NCI-H510A (cell line): ENCODE measurements at places on chromosomes 4 and X.

- DNase-seq = no peak
These were observed 34.3 kb downstream of the NYX start for GRCh38 chrX:41481264-41482109.

DNA sequence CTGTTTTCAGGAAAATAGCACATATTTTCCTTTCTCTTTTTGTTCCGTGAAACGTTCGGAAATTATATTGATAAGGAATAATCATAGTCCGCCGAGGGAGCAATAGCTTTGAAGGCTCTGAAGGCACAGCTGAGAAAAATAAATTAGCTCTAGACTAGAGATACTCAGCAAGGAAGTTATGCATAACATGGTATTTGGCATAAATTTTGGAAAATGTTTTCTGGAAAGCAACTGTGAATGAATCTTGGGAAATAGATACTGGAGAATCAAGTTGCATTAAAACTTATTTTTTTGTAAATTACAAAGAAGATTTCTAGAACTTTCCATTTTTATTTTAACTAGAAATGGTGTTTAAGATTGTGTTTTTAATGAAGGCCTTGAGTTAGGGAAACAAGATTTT lies 92.4 kb downstream of the HPRT1 start:
- DNase-seq = no peak

GRCh38 chr4:95105112-95105511 lies 347.4 kb downstream of the BMPR1B start:
- no peak for DNase-seq

- DNase-seq = no peak
These were observed 20.8 kb downstream of the HMX1 start for GRCh38 chr4:8850830-8851188.

DNA sequence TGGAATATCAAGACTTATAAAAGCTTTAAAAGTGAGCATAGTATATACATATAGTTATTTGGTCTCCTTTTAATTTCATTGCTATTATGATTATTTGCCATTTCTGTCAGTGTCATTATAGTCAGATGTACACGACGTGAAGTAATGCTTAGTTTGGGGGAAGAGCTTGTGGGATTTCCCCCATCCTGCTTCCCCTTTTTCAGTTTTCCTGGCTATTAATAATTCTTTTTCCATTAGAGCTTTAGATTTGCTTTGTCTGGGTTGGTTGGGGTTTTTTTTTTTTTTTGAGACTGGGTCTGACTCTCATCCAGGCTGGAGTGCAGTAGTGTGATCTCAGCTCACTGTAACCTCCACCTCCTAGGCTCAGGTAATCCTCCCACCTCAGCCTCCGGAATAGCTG lies 5.4 kb downstream of the ABCE1 start:
- no peak for DNase-seq

GRCh38 chrX:129553619-129554288 lies 13.7 kb downstream of the OCRL start:
- no peak for DNase-seq

- DNase-seq = no peak
These were observed 25.3 kb downstream of the ADD1 start for GRCh38 chr4:2868877-2869487.

GRCh38 chrX:99750721-99751120 lies 659.4 kb downstream of the PCDH19 start:
- DNase-seq = no peak

DNA sequence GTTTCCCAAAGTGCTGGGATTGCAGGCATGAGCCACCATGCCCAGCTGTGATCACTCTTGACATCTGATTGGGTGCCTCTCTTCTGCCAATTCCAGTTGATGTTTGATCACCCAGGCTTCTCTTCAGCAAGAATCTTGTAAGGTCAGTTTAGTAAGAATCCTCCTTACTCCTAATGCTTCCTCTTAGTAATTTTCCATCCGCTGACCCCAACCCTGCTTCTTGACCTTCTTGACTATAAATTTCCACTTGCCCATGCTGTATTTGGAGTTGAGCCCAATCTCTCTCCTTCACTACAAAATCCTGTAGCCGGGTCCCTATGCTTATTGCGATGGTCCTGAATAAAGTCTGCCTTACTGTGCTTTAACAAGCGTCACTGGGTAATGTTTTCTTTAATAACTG lies 75.4 kb downstream of the DDIT4L start:
- no peak for DNase-seq

DNA sequence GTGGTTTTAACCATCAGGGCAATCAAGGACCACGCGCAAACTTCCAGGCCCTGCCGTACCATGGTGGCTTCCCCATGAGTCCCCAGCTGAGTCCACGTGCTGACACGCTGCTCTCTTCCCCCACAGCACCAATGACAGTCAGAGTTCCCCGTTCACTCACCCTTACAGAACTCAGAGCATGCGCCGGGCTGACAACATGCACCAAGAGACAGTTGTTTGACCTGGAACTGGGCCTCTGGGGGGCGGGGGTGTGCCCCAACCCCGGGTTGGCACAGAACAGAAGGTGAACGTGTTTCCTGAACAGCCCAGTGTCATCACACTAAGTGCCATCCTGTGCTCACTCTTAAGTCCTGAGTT lies 29.4 kb downstream of the IRF2 start:
- no peak for DNase-seq

GRCh38 chr4:2141022-2141761 lies 82.1 kb downstream of the NAT8L start:
- no peak for DNase-seq

- no peak for DNase-seq
These were observed 22.6 kb downstream of the PLS3 start for GRCh38 chrX:115583496-115584004.

DNA sequence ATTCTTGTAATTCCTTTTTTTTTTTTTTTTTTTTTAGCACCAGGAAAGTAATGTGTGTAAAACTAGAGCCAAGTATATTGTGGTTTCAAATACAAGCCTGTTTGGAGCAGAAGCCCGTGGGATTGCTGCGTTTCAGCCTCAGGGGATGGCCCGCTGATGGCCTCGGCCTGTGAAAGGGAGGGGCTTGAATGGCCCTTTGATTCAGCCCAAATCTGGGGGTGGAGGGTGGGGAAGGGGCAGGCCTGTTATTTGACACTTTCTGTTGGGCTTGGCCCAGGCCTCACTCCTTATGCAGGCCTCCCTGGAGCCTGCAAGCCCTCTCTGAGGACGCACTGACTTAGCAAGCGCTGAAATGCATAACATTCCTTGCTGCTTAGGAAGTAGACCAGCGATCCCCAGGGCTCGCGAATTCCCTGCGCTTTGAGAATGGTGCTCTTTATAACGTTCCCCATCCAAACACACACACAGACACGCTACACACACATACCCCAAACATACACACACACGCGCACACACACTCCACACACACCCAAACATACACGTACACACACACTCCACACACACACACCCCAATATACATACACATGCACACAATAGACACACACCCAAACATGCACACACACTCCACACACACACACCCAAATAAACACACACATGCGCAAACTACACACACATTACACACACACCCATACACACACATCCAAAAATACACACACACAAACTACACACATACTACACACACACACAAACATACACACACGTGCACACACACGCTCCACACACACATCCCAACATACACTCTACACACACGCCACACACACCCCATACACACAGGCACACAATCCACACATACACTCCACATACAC lies 29.6 kb downstream of the TLR10 start:
- no peak for DNase-seq

- DNase-seq = no peak
These were observed 985.1 kb upstream of the SLIT2 start for GRCh38 chr4:19266566-19266965.

GRCh38 chr4:185831125-185831815 lies 19.3 kb upstream of the SORBS2 start:
- no peak for DNase-seq

GRCh38 chr4:138035781-138036258 lies 206.3 kb downstream of the SLC7A11 start:
- DNase-seq = no peak

- DNase-seq = no peak
These were observed 1907.6 kb upstream of the TENM3 start for GRCh38 chr4:180335566-180335965.

- DNase-seq = peak; percentile 6
These were observed 1.1 kb downstream of the FBXW7 start for GRCh38 chr4:152534541-152535359.

DNA sequence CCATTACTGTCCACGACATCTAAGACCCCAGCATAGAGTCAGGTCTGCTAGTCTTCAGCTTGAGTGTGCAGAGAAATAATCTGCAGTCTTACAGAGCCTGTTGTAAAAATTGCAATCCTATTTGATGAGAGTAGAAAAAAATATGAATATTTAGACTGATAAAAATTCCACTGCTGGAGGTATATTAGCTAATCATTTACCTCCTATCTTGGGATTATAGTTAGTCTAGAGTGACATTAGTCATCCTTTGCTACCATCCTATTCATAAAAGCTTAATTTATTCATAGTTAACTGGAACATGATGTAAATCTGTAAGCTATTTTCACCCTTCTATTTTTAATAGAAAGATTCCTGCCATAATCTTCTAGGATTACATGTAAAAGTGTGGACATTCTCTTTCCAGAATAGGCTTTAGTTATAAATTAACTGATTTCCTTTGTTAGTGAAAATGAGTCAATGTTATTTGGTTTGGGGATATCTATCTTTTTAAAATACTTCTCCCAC lies 26.7 kb downstream of the C4orf54 start:
- no peak for DNase-seq

GRCh38 chr4:110638089-110638746 lies 15.3 kb upstream of the PITX2 start:
- DNase-seq = no peak

DNA sequence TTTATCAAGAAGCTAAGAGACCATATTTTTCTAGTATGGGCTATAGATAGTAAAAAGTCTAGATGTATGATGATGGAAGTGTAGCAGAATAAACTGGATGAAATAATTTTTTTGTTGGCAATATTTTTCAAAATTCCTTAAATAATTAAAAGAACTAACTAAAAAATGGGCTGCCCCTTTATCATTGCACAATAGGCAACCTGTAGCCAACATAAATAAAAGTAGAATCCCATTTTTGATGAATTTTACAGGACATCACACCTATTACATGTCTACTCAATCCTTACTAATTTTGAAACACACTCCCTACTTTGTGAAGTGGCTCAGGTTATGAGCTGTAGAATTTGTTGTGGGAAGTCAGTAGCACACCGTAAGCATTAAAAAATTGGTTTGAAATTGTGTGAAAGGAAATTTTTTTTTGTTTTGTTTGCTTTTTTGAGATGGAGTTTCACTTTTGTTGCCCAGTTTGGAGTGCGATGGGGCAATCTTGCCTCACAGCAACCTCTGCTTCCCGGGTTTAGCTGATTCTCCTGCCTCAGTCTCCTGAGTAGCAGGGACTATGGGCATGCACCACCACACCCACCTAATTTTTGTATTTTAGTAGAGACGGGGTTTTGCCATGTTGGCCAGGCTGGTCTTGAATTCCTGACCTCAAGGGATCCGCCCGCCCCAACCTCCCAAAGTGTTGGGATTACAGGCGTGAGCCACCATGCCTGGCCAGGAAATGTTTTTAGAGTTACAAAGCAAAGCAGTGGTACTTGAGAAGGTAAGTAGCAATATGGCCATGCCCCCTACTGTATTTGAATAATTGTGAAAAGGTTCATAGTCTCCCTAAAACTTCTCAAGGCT lies 8.9 kb upstream of the RUFY3 start:
- no peak for DNase-seq

GRCh38 chrX:154815274-154815818 lies 10.1 kb upstream of the MPP1 start:
- no peak for DNase-seq

DNA sequence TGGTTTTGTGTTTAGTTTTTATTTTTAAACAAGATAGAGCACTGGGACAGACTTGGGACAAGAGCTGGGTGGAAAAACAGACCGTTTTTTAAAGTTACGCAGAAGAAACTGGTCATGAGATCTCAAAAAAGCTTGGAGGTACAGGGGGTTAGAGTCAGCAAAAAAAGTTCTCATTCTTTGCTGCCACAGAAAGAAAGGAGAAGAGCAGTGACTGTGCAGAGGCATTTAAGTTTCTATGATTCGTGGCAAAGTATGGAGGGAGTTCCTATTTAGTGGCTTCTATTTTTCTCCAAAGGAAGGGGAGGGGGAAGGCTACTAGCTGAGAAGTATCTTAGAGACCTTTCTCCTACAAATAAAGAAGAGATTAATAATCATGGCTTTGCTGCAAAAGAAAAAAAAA lies 68.3 kb downstream of the MANBA start:
- no peak for DNase-seq

- no peak for DNase-seq
These were observed 88.6 kb upstream of the MAML3 start for GRCh38 chr4:140242357-140243277.

DNA sequence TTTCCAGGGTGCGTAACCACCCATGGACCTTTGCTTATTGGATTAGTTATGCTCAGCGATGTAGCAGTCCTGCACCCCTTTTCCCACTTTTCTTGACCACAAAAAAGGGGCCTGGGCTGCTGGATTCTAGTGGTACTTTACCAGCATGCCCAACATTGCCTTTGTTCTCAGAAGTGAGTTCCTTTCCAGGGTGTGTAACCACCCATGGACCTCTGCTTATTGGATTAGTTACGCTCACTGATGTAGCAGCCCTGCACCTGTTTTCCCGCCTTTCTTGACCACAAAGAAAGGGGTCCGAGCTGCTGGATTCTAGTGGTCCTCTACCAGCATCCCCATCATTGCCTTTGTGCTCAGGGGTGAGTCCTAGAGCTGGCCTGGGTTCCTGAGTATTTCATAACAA lies 138.2 kb downstream of the COX18 start:
- DNase-seq = no peak

DNA sequence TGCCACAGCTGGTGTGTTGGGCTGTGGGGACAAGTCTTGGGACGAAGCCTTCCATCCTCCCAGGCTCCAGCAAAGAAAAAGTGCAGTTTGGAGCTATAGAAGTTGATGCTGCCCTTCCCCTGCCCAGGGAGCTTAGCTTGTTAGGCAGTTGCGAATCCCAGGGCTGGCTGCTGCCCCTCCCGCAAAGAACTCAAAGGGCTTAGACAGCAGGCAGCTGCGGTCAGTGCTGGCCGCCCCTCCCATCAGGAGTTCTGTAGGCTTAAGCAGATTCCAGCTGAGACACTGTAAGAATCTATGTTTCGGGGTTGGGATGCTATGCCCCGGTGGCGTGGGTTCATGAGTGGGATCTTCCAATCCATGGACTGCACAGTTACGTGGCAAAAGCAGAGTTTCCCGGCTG lies 956.7 kb downstream of the GLUD2 start:
- no peak for DNase-seq

- no peak for DNase-seq
These were observed 16.7 kb upstream of the KLF3 start for GRCh38 chr4:38647101-38647819.

- DNase-seq = no peak
These were observed 664.0 kb upstream of the PCDH7 start for GRCh38 chr4:30056016-30056766.
